Left ventricle myocardium inferior (tissue), 1 donor: ENCODE measurements at places on chromosomes 5 and 9. TPM values are rescaled to one million over a fixed set of nuclear protein-coding genes. Genes with fewer than 3 reads are reported as not detected.

The FOXD4L3 gene
- not detected for total RNA-seq

The IL3 gene
- total RNA-seq, result not detected

DNA sequence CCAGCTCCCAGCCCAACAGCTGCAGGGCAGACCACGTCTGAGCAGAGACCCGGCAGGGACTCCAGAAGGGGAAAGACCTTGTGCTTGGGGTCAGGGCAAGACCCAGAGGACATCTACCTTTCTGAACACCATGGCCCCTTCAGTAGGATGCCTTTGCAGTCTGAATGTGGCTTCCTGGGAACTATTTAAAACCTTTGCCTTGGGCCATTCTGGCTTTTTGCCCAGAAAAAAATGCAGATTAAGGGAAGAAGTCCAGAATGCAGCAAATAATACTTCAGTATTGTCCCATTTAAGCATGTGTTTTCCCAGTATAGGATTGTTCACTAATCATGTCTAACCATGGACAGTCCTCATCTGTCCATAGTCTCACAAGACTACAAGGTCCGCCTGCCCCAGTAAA lies 67.5 kb upstream of the ERCC6L2 start:
- no peak overlapping the region for H3K4me3 ChIP-seq
- H3K27me3 ChIP-seq, result no peaks in the 10 kb centered on the region
- peaks cover 12% of the 10 kb centered on the region for H3K4me1 ChIP-seq
- no peaks in the 10 kb centered on the region for H3K36me3 ChIP-seq
- DNase-seq, result no peak

DNA sequence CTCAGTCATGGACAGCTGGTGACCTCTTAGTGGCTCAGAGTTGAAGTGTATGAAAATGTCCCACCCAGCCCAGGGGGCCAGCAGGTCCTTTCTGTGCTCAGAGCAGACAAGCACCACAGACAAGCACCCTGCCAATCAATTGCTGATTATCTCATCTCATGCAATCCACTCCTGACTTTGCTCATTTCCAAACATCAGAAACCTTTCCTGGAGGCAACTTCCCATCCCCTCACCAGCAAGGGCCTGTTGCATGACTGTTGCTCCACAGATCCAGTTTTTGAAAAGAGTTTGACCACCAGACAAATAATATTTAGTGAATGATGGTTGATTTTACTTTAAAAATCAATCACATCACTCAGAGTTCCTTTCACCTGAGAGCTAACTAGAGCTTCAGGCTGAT lies 397.3 kb upstream of the KLF4 start:
- no peak overlapping the region for H3K27ac ChIP-seq
- no peak for DNase-seq
- no peaks in the 10 kb centered on the region for H3K4me1 ChIP-seq
- H3K4me3 ChIP-seq, result no peak overlapping the region
- no peaks in the 10 kb centered on the region for H3K36me3 ChIP-seq
- H3K27me3 ChIP-seq, result no peaks in the 10 kb centered on the region

The ZDHHC11B gene
- total RNA-seq, result 13.4 TPM

GRCh38 chr9:99954819-99955218 lies 48.4 kb downstream of the STX17 start:
- no peak overlapping the region for H3K4me3 ChIP-seq
- H3K27ac ChIP-seq, result no peak overlapping the region
- H3K27me3 ChIP-seq, result no peaks in the 10 kb centered on the region
- H3K36me3 ChIP-seq, result peaks cover 15% of the 10 kb centered on the region
- peaks cover 11% of the 10 kb centered on the region for H3K4me1 ChIP-seq

The CNOT6 gene
- 15.9 TPM for total RNA-seq

GRCh38 chr5:166602271-166602670 lies 1689.2 kb upstream of the WWC1 start:
- no peaks in the 10 kb centered on the region for H3K4me1 ChIP-seq
- no peak overlapping the region for H3K4me3 ChIP-seq
- H3K27ac ChIP-seq, result no peak overlapping the region

- no peak overlapping the region for H3K27ac ChIP-seq
- H3K4me1 ChIP-seq, result no peaks in the 10 kb centered on the region
Measured at GRCh38 chr5:22053195-22053594, 799.9 kb downstream of the CDH12 start.

DNA sequence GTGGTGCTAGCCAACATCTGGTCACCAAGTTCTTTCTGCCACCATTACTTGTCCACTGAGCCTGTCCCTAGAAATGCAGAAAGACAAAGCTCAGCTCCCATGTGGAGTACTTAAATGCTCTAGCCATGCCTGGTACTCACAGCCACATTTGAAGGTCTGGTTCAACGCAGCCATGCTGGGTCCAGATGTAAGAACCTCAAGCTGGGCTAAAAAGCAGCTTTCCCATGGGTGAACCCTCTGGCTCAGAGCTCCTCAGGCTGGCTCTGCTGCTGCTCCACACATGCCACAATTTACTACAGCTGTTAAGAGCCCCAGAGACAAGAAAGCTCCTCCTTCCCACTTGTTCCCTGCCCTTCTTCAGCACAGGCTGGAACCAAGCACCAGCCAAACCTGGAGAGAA lies 97.1 kb upstream of the LRRTM2 start:
- H3K27ac ChIP-seq, result peak overlapping the region; percentile 85
- H3K27me3 ChIP-seq, result no peaks in the 10 kb centered on the region
- H3K4me3 ChIP-seq, result no peak overlapping the region
- no peaks in the 10 kb centered on the region for H3K36me3 ChIP-seq

- no peak overlapping the region for H3K4me3 ChIP-seq
- H3K4me1 ChIP-seq, result no peaks in the 10 kb centered on the region
- H3K36me3 ChIP-seq, result peaks cover 98% of the 10 kb centered on the region
Measured at GRCh38 chr5:36168737-36169136, 16.8 kb downstream of the SKP2 start.

DNA sequence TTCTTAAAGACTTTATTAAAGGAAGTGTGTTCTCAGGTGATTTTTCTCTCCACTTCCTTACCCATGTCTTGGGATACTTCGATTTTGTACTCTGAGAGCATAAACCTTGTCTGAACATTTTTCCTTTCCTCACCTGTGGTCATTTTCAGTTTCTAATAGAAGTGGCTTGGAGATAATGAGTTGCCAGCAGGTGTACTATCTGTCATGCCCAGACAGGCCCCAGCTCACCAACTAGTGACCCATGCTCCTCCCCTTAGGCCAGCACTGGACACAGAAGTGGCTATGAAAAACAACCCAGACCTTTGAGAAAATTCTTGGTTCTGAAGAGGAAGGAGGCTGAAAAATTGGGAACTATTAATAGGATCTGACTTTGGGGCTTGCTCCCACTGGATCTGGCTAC lies 49.2 kb upstream of the SMIM32 start:
- no peak overlapping the region for H3K4me3 ChIP-seq
- H3K36me3 ChIP-seq, result no peaks in the 10 kb centered on the region
- no peak overlapping the region for H3K27ac ChIP-seq
- no peaks in the 10 kb centered on the region for H3K4me1 ChIP-seq
- DNase-seq, result no peak

- peaks cover 25% of the 10 kb centered on the region for H3K4me1 ChIP-seq
- H3K27ac ChIP-seq, result no peak overlapping the region
- no peaks in the 10 kb centered on the region for H3K36me3 ChIP-seq
- H3K27me3 ChIP-seq, result no peaks in the 10 kb centered on the region
- H3K4me3 ChIP-seq, result no peak overlapping the region
- no peak for DNase-seq
Measured at GRCh38 chr9:120663380-120663779, 50.9 kb downstream of the MEGF9 start.

The SELENOP gene
- 213 TPM for total RNA-seq

DNA sequence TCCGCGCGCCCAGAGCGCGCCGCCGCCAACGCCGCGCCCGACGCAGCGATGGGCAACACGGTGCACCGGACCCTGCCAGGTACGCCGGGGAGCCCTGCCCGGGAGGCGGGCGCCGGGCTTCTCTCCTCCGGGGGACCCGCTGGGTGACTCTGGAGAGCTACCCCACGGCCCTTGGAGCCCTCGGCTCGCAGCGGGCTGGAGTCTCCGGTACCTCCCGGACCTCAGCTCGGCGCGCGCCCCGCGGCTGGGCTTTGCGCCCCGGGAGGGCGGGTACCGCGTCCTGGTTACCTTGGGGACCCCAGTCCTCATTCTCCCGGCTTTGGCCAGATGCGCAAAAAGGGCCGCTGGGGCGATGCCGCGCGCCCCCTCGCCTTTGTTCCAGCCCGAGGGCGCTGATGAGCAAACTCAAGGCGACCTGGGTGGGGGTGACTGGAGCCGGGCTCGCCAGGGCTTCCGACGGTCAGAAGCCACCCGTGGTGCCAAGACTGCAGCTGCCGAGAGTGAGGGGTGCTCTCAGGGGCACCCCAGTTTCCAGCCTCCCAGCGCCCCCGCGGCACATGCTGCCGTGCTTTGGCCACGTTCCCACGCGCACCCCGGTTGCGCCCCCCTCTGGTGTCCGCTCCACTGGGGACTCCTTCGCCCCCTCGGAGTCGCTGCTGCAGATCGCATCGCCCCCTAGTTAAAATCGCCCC lies 442 bp downstream of the NEURL1B start:
- DNase-seq, result peak; percentile 41
- H3K4me1 ChIP-seq, result peaks cover 63% of the 10 kb centered on the region
- H3K27me3 ChIP-seq, result no peaks in the 10 kb centered on the region

GRCh38 chr5:179265514-179266290 lies 79.6 kb downstream of the ADAMTS2 start:
- H3K27ac ChIP-seq, result peak overlapping the region; percentile 68
- no peaks in the 10 kb centered on the region for H3K36me3 ChIP-seq
- peaks cover 43% of the 10 kb centered on the region for H3K4me1 ChIP-seq

DNA sequence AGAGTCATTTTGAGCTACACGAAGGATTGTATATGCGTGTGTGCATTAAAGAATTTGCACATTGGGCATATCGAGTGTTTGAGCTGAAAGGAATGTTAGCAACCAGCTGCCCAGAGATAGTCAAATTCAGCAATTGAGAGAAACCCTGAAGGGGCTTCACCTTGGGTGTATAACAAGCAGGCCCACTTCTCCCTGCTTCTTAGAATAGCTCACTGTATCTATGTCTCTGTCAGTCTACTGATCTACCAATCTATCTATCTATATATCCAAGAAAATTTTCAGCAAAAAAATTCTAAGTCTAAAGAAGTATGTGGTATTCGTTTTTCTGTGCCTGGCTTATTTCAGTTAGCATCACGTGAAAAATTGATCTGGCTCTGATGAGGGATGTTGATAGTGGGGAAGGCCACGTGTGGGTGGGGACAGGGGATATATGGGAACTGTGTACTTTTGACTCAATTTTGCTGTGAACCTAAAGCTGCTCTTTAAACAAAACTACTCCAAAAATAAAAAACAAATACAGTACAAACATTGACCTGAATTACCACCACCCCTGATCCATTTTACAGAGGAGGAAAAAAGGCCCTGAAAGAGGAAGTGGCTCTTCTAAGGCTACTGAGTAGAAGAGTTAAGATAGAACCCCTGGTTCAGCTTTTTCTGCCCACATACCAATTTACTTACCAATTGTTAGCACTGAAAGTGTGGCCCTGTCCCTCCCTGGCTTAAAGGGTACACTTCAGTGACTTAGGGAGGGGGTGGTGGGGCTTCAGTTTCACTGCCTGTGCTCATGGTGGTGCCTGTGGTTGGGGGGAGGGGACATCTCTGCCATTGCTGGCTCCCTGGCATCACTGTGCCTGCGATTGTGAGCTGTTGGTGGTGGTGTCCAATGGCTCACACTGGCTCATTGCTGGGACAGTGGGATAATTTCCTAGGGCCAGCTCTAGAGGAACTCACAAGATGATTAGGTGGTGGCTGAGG lies 141.8 kb downstream of the DOCK2 start:
- no peaks in the 10 kb centered on the region for H3K4me1 ChIP-seq
- DNase-seq, result no peak
- H3K27me3 ChIP-seq, result no peaks in the 10 kb centered on the region
- H3K4me3 ChIP-seq, result no peak overlapping the region
- H3K27ac ChIP-seq, result no peak overlapping the region

The CTNND2 gene
- 18.4 TPM for total RNA-seq

The VCP gene
- total RNA-seq, result 253 TPM

- no peaks in the 10 kb centered on the region for H3K36me3 ChIP-seq
- no peak for DNase-seq
- H3K4me1 ChIP-seq, result no peaks in the 10 kb centered on the region
- H3K27me3 ChIP-seq, result no peaks in the 10 kb centered on the region
Measured at GRCh38 chr5:129629575-129629974, 118.3 kb upstream of the MINAR2 start.

DNA sequence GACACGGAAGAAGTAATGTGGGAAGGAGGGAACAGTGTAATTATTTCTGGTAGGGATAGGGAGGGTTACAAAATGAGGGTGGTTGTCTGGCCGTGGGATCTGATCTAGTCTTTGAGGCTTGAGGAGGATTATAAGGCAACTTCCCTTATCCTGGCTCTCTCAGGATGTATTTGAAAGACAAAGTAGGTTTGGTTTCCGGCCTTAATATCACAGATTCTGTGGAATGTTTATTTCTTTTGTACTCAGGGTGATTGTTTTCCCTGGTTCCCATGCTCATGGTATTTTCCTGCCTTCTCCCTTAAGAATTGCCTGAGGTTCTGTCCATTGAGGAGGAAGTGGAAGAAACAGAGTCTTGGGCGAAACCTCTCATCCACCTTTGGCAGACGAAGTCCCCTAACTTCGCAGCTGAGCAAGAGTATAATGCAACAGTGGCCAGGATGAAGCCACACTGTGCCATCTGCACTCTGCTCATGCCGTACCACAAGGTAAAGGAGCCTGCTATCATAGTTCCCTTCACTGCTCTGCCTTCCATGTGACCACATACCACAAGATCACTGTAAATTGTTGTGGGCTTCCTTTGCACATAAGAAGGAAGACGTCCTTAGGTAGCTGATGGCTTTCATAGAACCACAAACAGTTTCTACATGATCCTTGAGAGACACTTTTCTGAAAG lies 253.8 kb downstream of the KDM4C start:
- H3K4me1 ChIP-seq, result no peaks in the 10 kb centered on the region
- DNase-seq, result no peak
- H3K27ac ChIP-seq, result peak overlapping the region; percentile 7
- H3K36me3 ChIP-seq, result peaks cover 64% of the 10 kb centered on the region
- H3K27me3 ChIP-seq, result no peaks in the 10 kb centered on the region

GRCh38 chr5:67887748-67888161 lies 327.8 kb upstream of the PIK3R1 start:
- no peaks in the 10 kb centered on the region for H3K4me1 ChIP-seq
- H3K27ac ChIP-seq, result no peak overlapping the region
- no peaks in the 10 kb centered on the region for H3K36me3 ChIP-seq
- no peak for DNase-seq
- H3K4me3 ChIP-seq, result no peak overlapping the region

- H3K27ac ChIP-seq, result peak overlapping the region; percentile 35
- H3K4me3 ChIP-seq, result no peak overlapping the region
- H3K4me1 ChIP-seq, result peaks cover 84% of the 10 kb centered on the region
- no peak for DNase-seq
Measured at GRCh38 chr5:168165977-168166376, 125.5 kb upstream of the WWC1 start.
